Activated CD8-positive, alpha-beta memory T cell treated with anti-CD3 and anti-CD28 coated beads, Interleukin-2, amount 50 U/mL, for 4 hours (primary cell): ENCODE measurements at places on chromosomes 1 and 21.

DNA sequence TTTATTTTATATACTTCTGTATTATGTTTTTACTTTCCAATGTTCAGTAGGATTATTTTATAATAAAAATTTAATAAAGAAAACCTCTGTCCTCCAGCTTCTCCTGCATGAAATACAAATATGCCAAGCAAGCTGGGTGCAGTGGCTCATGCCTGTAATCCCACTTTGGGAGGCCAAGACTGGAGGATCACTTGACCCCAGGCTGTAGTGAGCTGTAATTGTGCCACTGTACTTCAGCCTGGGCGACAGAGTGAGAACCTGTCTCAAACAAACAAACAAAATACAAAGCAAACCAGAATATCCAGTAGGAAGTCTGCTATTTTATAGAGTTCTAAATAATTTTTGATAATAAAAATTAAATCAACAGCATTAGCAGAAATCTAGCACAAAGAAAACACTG lies 168.8 kb downstream of the EIF4G3 start:
- DNase-seq: no peak

- DNase-seq: no peak
Measured at GRCh38 chr1:97781762-97782337, 139.0 kb downstream of the DPYD start.

DNA sequence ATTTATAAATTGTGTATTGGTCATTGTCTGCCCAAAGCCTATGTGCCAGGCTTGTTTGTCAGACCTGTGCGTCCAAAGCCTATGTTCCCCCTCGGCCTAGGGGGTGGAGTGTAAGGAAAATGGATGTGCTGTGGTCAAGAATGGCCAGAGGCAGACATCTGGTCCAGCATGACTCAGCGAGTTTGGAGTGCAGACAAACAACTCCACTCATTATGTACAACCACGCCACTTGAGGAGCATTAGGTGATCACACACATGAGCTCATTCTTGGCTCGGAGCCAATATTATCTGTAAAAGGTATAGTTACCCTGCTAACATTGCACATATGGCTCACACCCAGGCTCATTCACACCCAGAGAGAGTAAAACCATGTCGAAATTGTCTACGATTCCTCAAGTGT lies 1047.6 kb upstream of the ADGRL4 start:
- DNase-seq: no peak

DNA sequence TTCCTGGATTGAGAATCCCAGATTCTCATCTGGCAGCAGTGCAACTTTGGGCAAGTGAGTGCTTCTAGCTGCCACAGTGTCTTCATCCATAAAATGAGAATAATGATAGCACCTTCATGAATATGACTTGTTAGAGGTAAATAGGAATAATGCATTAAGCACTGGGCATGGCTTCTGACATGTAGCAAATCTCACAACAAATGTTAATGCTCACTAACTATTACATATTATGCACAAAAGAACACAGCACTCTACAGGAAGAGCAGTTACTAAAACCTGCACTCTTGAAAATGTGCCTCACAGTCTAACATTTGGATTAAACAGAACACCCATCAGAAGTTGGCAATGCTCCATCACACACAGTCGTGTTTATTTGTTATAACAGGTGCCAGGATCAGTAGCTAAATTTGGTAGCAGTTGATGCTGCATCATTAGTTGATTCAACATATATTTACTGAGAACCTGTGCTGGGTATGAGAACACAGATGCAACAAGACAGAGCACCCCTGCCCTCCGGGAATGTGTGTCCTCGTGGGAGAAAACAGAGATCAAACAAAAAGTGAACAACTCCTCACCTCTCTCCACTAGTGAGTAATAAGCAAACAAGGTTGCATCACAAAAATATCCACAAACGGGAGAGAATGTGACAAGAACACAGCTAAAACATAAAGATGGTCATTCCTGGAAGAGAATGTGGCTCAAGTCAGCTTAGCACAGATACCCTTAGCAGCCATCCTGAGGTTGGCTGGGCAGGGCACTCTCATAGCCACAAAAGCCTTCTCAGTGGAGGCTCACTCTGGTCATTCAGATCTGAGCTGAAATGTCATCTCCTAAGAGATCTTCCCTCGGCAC lies 26.2 kb upstream of the LBR start:
- peak; percentile 10 for DNase-seq

DNA sequence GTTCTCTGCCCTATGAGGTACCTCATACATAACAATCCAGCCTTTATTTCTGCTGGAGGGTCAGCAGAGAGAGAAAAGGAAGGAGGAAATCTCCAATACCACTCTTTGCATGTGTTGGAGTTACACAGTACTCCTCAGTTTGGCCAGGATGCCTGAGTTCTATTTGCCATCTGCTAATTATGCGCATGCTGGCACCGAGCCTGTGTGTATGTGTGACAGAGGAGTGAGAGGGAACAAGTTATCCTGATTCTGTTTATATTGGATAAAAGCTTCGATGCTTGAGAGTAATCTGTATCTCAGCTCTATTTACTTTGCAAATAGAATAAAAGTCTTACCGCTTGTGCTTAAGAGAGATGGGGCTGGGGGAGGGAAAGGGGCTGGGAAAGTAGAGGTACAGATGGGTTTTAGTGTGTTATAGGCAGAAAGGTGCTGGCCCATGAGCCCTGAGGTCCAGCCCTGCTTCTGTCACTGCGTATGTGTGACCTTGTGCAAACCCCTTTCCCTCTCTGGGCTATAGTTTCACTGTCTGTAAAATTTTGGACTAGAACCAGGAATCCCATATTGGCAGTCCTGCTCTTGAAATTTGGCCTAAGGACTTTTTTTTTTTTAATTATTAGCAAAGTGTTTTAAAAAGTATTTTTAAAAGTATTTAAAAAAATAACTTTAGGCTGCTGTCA lies 54.5 kb upstream of the PLXNA2 start:
- no peak for DNase-seq

DNA sequence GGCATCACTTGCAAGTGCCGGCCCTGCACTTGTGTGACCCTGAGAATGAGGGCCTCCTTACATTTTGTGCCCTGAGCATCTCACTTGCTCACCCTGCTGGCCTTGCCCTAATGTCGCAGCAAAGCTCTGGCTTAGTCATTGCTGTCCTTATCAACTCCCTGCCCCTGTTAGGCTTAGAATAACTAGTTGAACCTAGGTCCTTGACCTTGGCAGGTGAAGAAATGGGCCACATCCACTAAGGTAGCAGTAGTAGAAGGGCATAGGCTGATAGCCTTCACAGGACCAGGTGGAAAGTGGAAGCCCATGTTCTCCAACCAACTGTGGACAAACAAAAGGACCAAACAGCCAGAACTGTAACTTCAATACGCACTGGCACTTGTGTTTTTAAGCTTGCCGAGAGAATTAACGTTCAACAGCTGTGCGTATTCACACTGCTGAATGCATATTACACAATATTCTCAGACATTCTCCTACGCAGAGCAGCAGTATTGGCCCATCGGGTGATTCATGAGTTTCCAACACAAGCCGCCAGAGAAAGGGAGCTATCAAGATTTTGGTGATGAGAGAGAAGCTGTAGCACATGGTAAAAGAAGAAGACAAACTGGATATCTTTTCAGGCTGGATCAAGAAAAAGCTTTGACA lies 27.7 kb upstream of the PTGFRN start:
- no peak for DNase-seq

GRCh38 chr1:239389703-239390102 lies 3.3 kb downstream of the CHRM3 start:
- no peak for DNase-seq

DNA sequence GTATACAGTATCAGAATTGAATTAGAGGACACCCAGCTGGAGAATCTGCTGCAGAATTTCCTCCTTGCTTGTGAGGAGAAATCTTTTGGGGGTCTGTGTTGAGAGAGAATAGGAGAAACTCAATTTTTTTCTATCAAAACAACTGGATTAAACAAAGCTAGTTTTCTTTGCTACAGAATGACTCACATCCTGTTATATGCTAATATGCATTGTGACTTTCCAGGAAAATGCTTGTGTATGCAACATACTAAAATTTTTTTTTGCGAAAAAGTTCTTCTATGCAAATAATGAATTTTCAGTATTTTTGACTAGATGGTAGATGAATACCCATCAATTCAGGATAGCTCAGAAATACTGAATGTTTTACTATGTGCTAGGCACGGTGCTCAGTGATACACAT lies 2.2 kb downstream of the VAMP4 start:
- DNase-seq: no peak

DNA sequence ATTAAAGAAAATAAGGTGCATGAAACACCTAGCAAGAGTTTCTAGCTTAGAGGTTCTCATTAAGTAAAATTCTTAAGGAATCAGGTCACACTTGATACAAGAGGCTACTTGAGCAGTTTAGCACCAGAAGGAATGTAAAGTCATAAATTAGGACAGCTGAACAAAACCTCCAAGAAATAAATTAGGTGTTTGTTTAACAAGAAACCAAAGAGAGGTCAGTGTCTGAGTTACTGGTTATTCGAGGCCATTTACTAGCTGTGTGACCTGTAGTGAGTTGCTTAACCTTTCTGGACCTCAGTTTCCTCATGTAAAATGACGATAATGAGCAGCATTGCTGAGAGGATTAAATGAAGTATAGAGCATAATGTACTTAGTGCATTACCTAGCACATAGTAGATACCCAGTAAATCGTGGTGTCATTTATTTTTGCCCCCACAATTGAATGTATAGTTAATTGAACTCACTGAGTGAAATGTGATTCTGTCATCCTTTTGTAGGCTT lies 908 bp upstream of the ELK4 start:
- no peak for DNase-seq

- DNase-seq: no peak
Measured at GRCh38 chr1:115051850-115052249, 22.2 kb downstream of the TSHB start.

GRCh38 chr1:25246600-25247023 lies 642 bp downstream of the RSRP1 start:
- peak; percentile 39 for DNase-seq

- DNase-seq: no peak
Measured at GRCh38 chr21:42575111-42575510, 61.5 kb downstream of the SLC37A1 start.

DNA sequence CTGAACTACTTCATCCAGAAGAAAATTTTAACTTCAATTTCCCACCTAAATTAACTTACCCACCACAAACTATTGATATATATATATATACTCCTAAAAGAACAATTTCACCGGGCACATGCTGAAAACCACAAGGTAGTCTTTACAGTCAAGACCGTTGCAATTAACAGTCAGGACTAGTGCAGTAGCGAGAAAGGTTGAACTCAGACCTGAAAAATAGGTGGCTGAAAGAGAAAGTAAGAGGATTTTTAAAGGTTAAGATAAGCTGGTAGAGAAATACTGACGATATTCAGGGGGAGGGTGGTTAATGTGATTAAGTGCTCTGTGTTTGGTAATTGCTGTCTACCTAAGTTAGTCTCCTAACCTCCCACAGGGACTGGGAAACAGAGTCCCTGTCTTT lies 1153.5 kb upstream of the TMPRSS15 start:
- DNase-seq: no peak

DNA sequence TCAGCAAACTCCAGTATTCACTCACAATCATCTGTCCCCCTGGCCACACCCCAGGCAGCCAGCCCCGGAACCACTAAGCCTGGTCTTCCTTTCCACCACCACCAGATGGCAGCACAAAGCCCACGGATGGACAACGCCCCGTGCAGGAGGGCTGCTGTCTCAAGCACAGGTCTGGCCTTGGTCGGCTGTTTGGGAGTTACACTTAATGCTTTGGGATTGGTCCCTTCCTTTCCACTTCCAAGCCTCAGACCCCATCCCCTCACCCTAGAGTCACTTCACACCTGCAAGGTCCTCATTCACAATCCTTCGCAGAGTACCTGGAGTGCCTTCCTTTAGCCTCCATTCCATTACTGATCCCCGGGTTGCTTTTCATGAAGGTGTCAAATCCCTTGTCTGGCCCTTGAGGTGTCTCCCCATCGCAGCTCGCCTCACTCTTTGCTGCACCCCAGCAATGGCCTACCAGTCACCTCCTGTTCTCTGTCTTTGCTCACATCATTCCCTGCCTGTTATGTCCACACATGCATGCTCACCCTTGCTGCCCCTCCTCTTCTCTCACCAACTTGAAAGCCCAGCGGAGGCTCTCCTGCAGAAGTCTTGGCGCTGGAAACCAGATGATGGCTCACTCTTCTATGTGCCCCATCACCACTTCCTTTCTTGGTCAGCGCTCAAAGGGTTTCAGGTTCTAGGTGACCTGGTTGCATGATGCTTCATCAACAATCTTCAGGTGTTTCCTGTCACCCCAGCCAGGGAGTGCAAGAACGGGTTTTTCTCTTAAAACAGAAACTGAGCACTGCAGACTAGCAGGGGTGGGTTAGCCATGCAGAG lies 24.9 kb upstream of the KCNA2 start:
- peak; percentile 84 for DNase-seq

GRCh38 chr1:112706505-112707220 lies at the start of gene RHOC:
Gene RHOC (minus strand): TSS chr1:112707127. CDS start chr1:112703799, 3,328 bp downstream.
- peak; percentile 39 for DNase-seq

DNA sequence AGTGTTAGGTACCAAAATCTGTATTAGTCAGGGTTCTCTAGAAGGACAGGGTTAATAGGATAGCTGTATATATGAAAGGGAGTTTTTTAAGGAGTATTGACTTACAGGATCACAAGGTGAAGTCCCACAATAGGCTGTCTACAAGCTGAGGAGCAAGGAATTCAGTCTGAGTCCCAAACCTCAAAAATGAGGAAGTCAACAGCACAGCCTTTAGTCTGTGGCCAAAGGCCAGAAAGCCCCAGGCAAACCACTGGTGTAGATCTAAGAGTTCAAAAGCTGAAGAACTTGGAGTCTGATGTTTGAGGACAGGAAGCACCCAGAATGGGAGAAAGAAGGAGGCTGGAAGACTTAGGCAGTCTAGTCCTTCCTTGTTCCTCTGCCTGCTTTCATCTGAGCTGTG lies 487.5 kb upstream of the CHRM3 start:
- DNase-seq: no peak

DNA sequence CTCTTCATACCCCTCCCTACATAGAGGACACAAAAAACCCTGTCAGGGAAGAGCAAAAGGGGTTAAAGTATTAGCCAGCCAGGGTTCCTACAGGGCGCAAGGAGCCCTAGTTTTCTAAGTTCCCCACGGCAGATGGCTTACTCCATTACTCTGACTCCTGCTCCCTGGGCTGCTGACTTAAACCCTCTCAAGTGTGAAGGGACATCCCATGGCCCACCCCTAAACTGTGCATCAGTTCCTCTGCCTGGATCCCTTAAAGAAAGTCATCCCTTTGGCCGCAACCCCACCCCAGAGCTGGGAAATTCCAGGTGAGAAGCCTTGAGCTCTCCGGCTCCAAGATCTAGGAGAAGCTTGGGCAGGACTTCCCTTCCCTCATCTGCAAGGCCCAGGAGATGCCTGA lies 236.0 kb downstream of the TOMM20 start:
- DNase-seq: no peak
